Fibroblast of skin of back (primary cell): ENCODE measurements at places on chromosomes 13 and 19.

GRCh38 chr13:95207769-95208366, 93.4 kb downstream of the ABCC4 start:
- DNase-seq = no peak

- DNase-seq = no peak
Observed at GRCh38 chr19:55481148-55481793, 3.7 kb upstream of the NAT14 start.

- DNase-seq = no peak
Observed at GRCh38 chr13:52393572-52394357, 12.2 kb downstream of the THSD1 start.

DNA sequence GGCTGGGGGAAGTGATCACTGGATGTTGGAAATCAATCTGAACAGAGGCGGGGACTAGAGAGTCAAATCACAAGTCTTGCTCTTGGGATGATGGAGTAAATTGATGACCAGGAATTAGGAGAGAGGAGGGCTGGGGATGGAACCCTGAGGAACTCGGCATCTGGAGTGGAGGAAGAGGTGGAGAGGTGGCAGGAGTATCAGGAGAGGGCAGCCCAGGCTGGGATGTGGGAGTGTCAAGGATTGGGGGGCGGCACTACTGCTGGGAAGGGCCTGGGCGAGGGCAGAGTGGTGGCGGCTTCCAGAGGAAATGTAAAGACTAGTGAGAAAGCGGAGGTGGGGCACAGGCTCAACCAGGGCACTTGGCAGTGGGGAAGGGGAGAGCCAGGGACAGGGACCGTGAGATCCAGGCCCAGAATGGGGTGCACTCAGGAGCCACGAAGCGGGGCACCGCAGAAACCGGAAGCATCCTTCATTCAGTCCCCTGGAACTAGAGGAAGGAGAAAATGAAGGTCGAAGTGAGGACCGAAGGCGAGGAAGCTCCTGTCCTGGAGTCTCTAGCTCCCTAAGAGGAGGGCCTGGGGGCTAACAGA, 81.2 kb upstream of the GPR183 start:
- DNase-seq = no peak

DNA sequence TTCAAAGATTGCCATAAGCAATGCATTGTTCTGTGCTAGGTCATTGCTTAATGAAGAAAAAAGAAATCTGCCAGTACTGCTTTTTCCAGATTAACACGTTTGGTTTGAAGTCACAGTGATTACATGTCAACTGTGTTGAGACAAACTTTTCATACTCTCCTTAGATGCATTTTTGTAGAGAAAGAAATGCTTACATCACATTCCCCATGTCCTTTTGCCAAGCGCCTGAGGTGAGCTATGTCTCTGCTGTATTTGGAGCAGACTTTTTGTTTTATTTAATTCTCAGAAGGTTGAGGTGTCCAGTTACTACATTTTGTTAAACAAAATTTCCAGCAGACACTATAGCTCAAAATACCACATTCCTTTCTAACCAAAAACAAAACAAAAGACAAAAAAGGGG, 16.2 kb downstream of the LACC1 start:
- peak; percentile 31 for DNase-seq

GRCh38 chr13:110044551-110045111, 258.2 kb upstream of the IRS2 start:
- DNase-seq = peak; percentile 45
